NAMALWA (cell line): ENCODE measurements at places on chromosomes 16 and 17.

- peak; percentile 37 for DNase-seq
Measured at GRCh38 chr17:44084131-44084538, 13.6 kb downstream of the G6PC3 start.

- DNase-seq, result no peak
Measured at GRCh38 chr17:38464723-38465390, 36.6 kb downstream of the ARHGAP23 start.

DNA sequence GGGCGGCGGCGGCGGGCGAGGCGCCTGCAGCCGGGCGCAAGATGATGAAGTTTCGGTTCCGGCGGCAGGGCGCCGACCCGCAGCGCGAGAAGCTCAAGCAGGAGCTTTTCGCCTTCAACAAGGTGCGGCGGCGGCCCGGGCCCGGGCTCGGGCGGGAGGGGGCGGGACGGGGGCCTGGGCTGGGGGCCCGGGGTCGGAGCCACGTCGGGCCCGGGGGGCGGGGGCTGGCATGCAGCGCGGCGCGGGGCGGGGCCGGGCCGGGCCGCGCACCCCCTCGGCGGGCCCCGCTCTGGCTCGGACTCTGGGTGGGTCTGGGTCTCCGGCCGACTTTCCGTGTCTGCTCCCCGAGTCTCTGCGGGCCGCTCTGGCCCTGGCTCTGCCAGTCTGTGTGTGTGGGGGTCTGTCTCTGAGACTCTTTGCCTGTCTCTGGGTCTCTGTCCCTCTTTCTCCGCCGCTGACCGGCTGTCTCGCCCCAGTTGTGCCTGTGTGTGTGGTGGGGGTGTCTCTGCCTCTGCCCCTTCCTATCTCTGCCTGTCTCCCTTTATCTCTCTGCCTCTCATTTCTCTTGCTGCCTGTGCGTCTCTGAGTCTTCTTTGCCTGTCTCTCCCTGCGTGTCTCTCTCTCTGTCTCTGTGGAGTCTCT, 328 bp downstream of the LLGL1 start:
- DNase-seq, result no peak

DNA sequence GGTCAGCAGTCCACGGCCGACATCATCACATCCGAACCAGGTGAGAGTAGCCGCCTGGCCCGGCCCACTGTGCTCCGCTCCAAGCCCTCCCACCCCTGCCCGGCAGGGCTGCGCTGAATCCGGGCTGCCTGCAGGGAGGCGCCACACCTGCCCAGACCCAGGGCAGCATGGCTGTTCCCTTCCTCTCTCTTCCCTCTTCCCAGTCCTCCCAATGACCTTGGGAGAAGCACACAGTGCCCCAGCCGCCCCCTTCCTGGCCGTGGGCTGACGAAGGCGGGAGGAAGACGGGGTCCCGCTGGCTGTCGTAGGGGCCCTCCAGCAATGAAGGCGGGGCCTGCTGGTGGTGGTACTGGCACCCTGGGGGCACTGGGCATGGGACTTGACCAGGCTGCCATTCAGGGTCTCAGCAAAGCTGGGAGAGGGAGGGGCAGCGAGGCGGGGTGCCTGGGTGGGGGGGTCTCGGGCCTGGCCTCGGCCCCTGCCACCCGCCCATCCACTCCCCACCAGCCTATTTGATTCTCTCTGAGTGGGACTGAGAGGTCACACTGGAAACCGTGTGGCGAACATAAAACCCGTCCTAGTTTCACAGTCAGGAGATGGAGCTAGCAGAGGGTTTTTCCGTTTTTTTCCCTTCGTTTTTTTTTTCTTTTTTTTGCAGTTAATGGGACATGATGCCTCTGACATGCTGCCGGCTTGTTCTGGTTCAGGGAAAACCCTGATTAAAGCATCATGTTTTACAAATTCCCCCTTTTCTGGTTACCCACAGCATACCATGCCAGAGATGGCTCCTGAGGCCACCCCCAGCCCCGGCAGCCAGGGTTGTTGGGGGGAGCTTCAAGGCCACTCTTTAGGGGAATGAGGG, 50.6 kb downstream of the BAHCC1 start:
- no peak for DNase-seq

- no peak for DNase-seq
Measured at GRCh38 chr17:82531431-82531881, 11.9 kb downstream of the FOXK2 start.

DNA sequence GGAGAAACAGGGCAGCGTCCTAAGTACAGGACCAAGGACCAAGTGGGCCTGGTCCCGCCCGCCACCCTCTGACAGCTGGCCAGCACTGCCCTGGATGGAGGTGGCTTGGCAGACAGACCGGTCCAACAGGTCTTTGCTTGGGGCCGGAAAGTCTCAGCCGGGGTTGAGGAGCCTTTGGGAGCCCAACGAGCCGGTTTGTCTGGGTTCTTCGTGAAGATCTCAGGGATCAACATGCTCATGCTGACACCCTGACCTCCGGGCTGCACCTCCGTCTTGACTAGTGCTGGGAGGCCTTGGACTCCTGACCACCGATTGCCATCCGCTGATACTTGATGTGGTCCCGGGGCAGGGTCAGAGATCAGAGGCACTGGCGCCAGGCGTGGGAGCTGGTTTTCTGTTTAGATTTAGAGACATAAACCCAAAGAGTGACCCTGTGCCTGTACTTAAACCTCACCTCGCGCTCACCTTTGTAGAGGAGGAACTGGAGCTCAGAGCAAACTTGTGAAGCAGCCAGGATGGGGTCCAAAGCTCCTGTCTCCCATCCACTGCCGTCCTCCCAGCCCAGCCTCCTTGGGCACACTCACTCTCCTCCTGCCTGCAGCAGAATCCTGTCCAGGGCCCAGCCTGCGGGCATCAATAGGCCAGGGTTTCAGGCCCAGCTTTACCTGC, 92.1 kb upstream of the GSE1 start:
- DNase-seq, result no peak

DNA sequence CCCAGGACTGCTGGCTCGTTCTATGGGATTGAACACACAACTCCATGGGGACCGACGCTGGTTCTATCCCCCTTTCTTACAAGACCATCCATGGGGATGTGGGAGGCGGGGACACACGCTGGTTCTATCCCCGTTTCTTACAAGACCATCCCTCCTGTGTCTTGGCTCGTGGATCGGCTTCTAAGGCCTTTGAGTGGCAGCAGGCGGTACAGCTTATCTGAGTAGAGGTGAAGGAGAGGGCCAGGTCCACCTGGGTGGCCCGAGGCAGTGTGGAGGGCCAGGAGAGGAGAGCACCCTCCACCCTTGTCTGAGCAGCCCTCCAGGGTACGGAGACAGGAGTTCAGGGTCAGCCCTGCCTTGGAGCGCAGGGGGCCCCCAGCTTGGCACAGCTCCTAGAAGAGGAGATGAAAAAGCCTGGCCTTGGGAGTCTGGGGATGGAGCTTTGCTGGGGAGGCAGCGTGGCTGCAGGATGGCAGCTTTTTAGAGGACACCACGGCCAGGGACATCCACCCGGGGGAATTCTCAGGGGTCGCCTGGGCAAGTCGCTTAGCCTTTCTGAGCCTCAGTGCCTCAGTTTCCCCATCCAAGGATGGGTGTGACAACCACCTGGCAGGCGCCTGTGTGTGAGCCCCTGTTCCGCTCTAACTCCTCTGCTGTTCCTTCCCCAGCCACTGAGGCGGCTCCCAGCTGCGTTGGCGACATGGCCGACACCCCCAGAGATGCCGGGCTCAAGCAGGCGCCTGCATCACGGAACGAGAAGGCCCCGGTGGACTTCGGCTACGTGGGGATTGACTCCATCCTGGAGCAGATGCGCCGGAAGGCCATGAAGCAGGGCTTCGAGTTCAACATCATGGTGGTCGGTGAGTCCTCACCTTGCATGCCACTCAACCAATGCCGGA, 341.0 kb downstream of the SEC14L1 start:
- DNase-seq, result no peak

- no peak for DNase-seq
Measured at GRCh38 chr16:31109622-31110021, 1.4 kb downstream of the BCKDK start.

GRCh38 chr16:69225121-69225520, 38.2 kb downstream of the SNTB2 start:
- DNase-seq, result no peak

GRCh38 chr17:63276821-63277220, 169.3 kb downstream of the CYB561 start:
- DNase-seq, result no peak

DNA sequence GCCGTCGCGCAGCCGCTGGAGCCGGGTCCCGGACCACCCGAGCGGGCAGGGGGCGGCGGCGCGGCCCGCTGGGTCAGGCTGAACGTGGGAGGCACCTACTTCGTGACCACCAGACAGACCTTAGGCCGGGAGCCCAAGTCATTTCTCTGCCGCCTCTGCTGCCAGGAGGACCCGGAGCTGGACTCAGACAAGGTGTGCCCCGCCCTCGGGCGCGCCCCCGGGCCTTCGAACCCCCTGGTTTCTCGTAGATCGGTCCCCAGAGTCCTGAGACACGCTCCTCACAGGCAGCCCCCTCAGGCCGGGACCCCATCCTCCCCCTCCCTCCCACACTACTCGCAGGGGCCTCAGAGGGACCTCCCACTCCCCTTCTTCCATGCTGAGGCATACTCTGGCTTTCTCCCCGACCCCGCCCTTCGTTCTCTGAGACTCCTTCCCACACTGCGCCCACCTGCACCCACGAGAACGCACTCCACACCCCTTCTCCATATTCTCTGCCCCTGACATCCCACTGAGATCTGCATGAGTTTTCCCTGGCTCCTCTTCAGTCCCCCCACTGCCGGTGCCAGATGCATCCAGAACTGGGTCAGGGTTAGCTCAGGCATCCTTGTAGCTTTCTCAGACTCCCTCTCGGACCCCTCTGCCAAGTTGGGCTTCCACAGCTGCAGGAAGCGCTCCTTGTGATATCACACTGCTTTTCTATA, 523 bp downstream of the KCTD2 start:
- DNase-seq, result peak; percentile 43

GRCh38 chr16:66605177-66605978, 874 bp downstream of the CMTM3 start:
- DNase-seq, result no peak

GRCh38 chr17:83175119-83175821, 95.9 kb downstream of the METRNL start:
- DNase-seq, result peak; percentile 29

GRCh38 chr16:60419859-60420258, 1616.4 kb downstream of the CDH8 start:
- no peak for DNase-seq

DNA sequence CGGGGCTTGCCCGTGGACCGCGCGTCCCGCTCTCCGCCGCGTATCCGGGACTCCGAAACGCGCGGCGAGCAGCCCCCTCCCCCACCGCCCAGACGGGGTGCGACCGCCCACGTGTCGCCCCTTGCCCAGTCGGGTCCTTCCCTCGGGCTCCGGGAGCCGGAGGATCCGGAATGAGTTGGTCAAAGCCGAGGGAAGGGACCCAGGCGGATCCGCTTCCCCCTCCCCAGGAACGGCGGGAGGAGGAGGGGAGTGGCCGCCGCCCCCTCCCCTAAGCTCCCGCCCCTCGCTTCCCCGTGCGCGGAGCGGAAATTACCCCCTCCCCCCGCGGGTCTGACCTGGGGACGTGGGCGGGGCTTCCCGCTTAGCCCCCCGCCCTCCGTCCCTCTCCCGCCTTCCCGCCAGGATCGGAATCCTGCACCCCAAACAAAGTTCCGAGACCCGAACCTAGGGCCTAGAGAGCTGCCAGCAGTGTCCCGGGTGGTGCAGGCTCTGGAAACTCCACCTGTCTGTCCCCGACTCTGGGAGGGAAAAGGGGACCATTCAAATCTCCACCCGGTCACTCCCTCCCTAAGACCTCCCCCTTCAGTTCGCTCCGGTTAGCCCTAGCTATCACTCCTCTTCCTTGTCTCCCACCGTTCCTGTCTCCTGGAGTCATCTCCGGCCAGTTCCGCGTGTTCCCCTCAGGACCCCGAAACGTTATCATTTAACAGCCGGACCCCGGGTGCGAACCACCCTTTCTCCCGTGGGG, 1.0 kb upstream of the IGF2BP1 start:
- peak; percentile 72 for DNase-seq

GRCh38 chr16:21620592-21620991, 21.2 kb downstream of the METTL9 start:
- no peak for DNase-seq

DNA sequence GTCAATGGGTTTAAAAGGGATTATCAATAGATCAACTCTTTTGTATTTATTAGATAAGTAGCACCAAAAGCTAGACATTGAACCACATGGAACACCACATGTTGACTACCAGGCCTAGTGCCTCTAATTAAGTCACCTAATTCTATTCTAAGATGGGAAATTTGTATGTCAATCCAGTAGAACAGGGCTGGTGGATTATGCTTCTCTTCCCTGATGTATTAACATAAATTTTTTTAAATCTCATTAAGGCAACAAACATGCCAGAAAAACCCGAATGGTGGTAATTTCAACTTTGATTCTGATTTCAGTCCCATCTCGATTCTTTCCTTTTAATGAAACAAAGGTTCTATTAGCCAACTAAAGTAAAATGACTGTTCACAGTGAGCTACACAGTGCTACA, 92.6 kb downstream of the KANSL1 start:
- DNase-seq, result no peak

DNA sequence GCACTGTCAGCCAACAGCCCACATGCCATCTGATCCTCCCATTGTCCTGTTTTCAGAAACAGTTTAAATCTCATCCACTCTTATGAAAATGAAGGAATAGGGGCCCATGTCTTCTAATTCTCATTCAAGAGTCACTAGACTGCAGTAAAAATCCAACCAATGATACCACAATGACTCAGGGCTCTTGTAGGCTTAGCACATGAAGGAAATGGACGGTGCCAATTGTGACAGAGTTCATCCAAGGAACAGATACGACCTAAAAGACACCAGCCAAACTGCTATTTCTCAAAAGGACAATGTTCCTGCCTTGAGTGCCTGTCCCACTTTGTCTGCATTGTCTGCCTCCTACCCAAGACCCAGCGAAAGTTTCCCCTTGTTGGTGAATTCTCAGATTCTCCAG, 204.8 kb upstream of the COX10 start:
- no peak for DNase-seq

DNA sequence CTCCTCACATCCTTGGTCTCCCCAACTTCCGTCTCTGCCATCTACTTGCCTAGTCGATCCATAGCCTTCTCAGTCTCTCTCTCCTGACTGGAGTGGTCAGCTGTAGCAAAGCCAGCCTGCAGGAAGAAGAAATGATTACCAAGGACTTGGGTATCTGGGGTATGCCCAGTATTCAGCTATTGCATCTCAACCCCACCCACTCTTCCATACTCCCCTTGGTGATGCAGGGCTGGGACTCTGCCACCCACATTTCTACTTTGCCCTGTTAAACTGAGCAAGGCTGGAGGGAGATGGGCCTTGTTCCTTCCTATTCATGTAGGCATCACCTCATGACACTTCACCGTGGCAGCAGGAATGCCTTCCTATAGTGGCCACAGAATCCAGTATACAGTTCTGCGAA, 2.3 kb downstream of the COPRS start:
- no peak for DNase-seq
